NCI-H1092 (cell line): ENCODE measurements at places on chromosomes 2 and 18.

DNA sequence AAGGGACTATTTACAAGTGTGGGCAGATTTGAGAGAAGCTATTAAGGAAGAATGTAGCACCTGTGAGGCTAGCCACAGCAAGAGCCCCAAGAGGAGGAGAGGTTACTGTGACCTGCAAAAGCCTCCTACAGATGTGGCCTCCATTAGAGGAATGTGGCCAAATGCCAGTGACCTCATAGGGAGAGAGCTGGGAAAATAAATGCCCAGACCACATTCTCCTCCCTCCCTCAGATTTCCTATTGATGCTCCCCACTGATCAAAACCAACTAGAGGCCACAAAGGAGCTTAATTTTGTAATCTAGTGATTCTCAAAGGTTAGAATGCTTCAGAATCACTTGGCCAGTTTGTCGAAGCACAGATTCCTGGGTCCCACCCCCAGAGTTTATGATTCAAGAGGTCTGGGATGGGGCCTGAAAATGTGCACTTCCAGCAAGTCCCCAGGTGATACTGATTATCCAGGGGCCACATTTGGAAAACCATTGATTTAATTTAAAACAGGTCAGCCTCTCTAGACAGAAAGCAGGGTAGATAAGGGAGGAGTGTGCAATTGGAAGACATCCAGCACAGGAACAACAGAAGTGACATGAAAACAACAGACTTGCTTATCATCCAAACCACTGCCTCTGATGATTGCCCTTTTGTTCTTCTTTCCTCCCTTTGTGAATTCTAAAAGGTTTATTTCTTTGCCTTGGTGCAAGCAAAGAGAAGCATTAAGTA is 61.2 kb upstream of the RBBP8 start:
- DNase-seq: no peak

DNA sequence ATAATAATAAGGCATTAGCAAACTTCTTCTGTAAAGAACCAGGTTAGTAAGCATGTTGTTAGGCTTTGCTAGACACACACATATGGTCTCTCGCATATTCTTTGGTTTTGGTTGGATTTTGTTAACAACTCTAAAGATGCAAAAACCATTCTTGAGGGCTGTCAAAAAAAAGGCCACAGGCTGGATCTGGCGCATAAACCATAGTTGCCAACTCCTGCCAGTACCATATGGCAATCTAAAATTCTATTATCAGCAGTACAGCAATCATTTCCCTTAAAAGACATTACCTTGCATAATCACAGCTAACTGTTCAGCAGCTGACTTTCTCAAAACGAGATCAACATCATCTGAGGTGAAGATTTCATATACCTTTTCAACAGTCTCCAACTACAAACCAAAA is 63.5 kb downstream of the RTTN start:
- DNase-seq: no peak

- no peak for DNase-seq
These were observed 1624.1 kb upstream of the ZEB2 start for GRCh38 chr2:146143971-146144370.

- no peak for DNase-seq
These were observed 14.5 kb upstream of the MAT2A start for GRCh38 chr2:85524336-85524908.

GRCh38 chr2:238803996-238804870 is 43.7 kb upstream of the TWIST2 start:
- no peak for DNase-seq

- DNase-seq: no peak
These were observed 13.8 kb upstream of the TMEM200C start for GRCh38 chr18:5909125-5909524.

DNA sequence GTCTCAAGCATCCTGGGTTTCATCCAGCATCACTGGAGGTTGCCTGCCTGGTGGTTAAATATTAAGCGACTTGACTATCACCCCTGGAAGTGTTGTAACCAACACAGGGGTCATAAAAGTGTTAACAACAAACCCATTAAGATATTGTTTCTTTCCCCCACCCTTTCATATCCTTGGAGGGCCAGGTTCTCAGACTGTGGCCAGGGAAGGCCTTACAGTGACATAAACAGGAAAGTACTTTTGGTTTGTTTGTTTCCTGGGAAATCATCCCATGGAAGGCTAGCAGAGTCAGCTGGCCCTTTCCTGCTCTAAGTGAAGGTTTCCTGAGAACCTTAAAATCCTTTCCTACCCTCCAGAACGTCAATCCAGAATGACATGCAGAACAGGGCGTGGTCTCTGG is 160.9 kb downstream of the CLIP4 start:
- DNase-seq: no peak

- no peak for DNase-seq
These were observed 9.4 kb upstream of the ADD2 start for GRCh38 chr2:70777450-70777849.

DNA sequence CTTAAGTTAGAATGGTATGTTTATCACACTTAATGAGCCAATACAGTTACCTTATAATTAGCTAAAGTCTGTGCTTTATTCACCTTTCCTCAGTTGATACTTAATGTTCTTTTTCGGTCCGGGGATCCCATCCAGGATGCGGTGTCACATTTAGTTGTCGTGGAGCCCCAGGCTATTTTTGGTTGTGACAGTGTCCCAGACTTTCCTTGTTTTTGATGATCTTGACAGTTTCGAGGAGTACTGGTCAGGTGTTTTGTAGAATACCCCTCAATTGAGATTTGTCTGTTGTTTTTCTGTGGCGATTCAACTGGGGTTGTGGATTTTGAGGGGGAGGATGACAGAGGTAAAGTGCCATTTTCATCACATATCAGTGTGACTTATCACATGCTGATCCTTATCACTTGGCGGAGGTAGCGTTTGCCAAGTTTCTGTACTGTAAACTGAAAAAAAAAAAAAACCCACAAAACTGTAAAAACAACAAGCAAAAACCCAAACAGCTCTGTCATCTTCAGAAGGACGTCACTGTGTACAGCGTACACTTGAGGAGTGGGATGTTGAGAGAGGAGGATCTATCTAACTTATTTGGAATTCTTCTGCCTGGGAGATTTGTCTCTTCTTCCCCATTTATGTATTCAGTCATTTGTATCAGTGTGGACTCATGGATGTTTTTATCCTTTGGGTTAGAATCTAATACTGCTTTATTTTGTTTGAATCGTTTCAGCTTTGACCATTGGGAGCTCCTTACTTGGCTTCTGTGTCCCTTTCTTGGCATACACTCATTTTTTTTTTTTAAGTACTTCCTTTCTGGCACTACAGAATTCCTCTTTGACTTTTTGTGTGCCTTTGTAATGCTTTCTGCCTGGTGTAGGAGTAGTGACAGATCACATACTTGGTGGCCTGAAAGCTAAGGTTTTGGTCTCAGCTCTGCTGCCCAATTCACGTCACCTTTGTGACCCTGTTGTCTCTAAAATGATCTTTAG is 68.1 kb downstream of the FMNL2 start:
- no peak for DNase-seq

GRCh38 chr18:61870151-61870550 is 22.7 kb downstream of the RNF152 start:
- DNase-seq: no peak

- no peak for DNase-seq
These were observed 142.0 kb downstream of the TSN start for GRCh38 chr2:121897335-121897970.

GRCh38 chr2:182980115-182980514 is 58.1 kb downstream of the NCKAP1 start:
- peak; percentile 1 for DNase-seq

DNA sequence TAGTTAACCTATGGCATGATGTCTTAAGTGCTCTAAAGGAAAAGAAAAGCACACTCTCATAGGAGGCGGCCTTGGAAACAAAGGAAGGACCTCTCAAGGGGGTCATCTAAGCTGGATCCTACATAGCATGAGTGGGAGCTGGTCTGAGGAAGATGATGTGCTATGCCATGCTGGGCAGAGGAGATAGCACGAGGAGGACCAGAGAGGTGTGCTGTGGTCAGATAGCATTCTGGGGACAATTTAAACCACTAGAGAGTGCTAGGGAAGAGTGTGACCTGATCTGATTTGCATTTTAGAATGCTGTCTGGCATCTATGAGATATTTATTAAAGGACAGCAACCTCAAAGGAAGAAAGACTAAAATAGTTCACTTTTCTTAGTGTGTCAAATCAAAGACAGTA is 910.1 kb upstream of the CELF4 start:
- no peak for DNase-seq

GRCh38 chr2:40418614-40419363 is 33.1 kb downstream of the SLC8A1 start:
- no peak for DNase-seq

DNA sequence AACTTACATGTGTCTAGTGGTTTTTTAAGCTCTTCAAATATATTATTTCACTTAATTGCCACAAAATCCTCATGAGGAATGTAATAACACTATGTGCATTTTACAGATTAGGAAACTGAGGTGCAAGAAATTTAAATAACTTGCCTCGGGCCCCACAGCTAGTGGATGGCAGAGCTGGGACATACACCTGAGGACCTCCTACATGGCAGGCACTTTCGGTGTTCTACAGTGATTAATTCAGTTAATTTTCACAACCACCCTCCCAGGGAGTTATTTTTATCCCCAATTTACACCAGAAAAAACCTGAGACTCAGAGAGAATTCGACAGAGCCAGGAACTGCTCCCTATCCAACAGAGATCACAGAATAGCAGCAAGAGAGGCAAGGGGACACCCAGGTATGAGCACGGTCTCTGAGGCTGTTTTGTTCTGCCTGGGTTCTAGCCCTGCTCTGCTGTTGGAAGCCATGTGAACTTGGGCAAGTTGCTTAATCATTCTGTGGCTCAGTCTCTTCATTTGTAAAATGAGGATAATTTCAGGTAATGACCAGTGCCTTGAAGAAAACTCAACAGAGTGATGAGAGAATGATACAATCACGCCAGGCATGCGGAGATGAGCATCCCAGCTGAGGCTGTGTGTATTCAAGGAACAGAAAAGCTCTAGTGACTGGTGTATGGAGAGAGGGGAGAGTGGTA is 82.3 kb downstream of the MYCN start:
- no peak for DNase-seq

DNA sequence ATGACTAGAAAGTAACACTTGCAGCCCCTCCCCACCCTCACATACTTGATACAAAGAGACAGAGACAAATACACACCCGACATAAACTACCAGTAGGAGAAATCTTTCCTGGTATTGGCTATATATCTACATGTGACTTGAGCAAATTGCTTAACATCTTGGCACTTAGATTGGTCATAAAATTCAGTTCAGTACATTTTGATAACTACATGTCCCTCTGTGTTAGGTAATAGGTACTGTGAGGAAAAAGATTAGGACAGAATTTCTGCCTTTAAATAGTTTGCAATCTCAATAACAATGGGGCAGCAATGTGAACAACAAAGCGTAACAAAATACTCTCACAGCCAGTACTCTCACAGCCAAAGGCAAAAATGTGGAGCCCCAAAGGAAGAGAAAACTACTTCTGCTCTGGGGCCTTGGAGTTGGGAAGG is 670.0 kb upstream of the ACVR2A start:
- DNase-seq: no peak

GRCh38 chr2:78839259-78839658 is 186.2 kb upstream of the REG3G start:
- DNase-seq: no peak

DNA sequence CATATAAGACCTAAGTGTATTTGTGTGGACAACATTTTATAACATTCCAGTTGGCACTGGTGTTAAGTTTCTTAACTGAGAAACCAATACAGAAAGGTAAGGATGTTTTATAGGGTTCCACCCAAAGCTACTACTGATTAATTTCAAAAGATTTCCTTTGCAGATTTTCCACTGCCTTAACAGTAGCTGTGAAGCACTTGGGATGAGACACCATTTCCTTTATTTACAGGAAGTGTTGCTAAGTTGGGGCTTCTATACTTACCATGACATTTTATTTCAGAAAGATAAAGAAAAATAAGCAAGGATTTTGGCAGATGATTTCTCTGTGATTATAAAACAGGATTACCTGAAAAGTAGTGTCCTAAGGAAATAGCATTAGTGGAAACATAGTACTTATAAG is 234.3 kb downstream of the CALCRL start:
- DNase-seq: no peak

- no peak for DNase-seq
These were observed 4.7 kb upstream of the CFAP65 start for GRCh38 chr2:219045937-219046550.

GRCh38 chr2:237878-238277 is 26.0 kb downstream of the SH3YL1 start:
- no peak for DNase-seq

DNA sequence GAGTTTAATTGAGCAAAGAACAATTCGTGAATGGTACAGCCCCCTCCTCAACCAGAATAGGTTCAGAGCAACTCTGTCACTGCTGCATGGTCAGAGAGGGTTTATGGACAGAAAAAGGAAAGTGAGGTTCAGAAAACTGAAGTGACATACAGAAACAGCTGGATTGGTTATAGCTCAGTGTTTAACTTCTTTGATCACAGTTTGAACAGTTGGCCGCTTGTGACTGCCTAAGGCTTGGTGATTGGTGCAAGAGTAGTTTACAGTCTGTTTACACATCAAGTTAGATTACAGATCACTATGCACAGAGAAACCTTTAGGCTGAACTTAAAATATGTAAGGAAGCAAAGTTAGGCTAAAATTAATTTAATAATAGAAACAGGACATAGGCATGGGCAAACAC is 459.2 kb downstream of the KCNJ3 start:
- no peak for DNase-seq

GRCh38 chr18:52749542-52749941 is 409.5 kb downstream of the DCC start:
- no peak for DNase-seq

DNA sequence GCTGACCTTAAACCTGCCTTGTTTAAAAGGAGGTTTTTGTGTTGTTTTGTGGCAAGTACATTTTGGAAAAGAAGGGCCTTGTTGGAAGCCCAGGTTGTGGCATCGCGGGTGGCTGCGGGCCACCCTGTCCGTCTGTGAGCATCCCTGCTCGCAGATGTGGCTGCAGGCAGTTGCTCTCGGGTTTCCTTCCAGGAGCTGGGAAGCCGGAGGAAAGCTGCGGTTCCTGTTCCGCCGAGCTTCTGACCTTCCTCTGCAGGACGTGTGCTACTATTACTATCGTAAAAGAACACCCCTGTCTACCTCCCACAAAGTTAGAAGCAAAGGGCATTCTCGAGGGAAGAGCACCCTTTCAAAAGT is 766 bp downstream of the MFF start:
- DNase-seq: no peak

DNA sequence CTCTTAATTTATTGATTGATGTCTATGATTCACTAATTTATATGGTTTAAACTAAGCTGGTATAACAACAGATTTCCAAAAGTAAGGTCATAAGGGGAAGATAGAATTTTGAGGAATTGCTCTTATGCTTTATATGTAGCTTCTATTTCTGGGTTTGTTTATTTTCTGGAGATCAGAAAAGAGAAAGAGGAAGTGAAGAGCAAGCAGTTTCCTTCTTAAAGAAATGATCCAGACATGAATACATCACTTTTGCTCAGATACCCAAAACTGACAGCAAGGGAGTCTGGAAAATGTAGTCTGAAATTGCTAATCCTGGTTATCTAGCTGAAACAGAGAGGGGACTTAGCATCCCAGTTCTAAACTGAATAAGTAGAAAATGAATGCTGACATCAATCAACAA is 912.5 kb upstream of the CRIM1 start:
- no peak for DNase-seq

GRCh38 chr2:233115121-233115520 is 55.0 kb downstream of the INPP5D start:
- no peak for DNase-seq

- no peak for DNase-seq
These were observed 96.7 kb upstream of the ASAP2 start for GRCh38 chr2:9109871-9110270.

GRCh38 chr2:183059561-183059960 is 19.0 kb upstream of the DUSP19 start:
- no peak for DNase-seq
